ENCODE measurements at places on chromosomes 6 and 20.

DNA sequence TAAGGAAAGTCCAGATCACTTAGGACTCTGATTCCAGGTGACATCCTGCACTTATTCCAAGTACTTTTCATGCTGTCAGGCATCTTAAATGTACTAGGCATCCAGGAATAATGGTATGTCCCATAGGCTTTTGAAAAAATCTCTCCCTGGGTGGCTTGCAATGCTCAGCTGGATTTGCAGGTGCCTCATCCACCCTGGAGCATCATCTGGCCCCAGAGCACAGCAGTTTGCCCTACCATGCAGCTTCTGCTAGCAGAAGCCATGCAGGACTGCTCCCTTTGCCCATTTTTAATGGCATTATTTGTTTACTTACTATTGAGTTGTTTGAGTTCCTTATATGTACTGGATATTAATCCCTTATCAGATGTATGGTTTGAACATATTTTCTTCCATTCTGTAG, 45.2 kb downstream of the DZANK1 start:
- DNase-seq, result no peak

DNA sequence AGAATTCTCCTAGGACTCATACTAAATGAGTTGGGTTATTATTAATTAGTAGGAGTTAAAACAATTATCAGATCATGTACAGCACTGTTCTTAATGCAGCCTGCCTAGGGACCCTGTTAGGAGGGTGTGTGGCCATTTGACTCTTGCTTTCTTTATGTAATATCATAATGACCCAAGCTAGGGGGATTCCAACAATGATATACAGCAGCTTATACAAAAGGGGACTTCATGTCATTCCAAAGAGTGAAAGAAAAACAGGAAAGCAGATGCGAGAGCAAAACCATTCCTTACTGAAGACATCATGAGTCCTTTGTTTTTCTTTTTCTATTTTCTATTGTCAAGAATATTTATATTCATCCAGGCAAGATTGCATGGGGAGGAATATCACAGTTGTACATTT, 455.2 kb downstream of the PLCB1 start:
- no peak for DNase-seq

GRCh38 chr20:21513881-21514540, at the start of gene NKX2-2:
TSS of gene NKX2-2 (minus strand) at chr20:21514064. CDS start at chr20:21513669, 395 bp downstream.
- no peak for DNase-seq

DNA sequence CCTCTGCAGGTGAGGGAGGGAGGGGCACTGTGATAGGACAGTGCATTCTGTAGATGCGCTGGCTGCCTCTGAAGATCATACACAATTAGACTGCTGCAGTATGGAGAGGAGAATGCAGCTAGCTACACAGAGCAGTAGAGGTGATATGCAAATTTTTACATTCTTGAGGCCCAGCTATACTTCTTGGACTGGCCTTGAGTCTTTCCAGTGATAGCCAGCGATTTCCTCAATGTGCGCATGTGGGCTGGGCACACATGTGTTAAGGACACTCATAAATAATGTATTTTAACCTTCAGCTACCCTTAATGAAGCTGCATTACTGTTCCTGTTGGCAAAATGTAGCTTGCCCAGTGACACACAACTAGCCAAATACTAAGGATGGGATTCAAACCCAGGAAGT, 19.0 kb downstream of the TTPAL start:
- no peak for DNase-seq

- DNase-seq, result no peak
Observed at GRCh38 chr6:51743999-51744398, 343.4 kb downstream of the PKHD1 start.

- no peak for DNase-seq
Observed at GRCh38 chr6:106056746-106057390, 29.3 kb upstream of the PRDM1 start.

- no peak for DNase-seq
Observed at GRCh38 chr6:87600576-87600975, 10.6 kb downstream of the ORC3 start.

DNA sequence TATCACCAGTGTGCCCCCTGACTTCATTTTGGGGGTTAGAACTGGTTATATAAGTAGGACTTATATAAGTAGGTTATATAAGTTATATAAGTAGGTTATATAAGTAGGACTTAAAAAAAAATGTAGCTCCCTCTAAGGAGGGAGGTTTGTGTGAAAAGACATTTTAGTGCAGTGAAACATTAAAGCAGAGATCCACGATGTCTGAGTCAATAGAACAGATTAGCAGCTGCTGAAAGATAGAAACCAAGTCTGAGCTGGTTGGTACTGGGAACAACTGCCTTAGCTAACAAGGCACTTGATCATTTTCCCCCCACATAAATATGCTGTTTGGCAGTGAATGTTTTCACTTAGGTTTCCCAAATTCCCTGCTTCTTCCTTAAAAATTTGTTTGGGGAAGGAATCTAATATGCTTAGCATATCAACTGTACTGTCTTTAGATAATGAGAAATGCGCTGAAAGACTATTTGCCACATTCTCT, 2.1 kb upstream of the RPS12 start:
- DNase-seq, result no peak

- DNase-seq, result no peak
Observed at GRCh38 chr6:130288065-130288464, 65.3 kb upstream of the SAMD3 start.

- DNase-seq, result no peak
Observed at GRCh38 chr6:38716825-38717224, 1.7 kb downstream of the DNAH8 start.

DNA sequence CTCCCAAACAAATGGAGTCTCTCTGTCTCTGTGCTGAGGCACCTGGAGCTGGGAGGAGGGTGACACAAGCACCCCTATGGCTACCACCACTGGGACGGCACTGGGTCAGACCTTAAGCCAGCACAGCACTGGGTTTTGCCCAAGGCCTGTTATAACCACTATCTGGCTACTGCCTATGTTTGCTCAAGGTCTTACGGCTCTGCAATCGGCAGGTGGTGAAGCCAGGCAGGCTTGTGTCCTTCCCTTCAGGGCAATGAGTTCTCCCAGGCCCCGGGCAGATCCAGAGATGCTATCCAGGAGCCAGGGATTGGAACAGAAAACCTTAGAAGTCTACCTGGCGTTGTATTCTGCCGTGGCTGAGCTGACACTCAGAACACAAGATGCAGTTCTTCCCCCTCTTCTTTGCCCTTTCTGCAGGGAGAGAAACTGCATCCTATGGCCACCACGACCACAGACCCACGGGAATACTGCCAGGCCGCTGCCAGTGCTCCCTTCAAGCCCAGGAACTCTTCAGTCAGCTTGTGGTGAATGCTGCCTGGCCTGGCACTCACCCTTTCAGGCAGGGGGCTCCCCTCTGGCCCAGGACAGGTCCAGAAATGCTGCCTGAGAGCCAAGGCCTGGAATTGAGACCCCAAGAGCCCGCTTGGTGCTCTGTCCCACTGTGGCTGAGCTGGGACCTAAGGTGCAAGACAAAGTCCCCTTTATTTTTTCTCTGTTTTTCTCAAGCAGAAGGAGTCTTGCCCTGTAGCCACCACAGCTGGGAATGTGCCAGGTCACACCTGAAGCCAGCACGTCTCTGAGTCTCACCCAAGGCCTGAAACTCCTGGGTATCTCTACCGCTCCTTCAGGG, 67.0 kb upstream of the FRMD1 start:
- DNase-seq, result no peak

- DNase-seq, result no peak
Observed at GRCh38 chr20:14341801-14342200, 4.4 kb upstream of the FLRT3 start.

DNA sequence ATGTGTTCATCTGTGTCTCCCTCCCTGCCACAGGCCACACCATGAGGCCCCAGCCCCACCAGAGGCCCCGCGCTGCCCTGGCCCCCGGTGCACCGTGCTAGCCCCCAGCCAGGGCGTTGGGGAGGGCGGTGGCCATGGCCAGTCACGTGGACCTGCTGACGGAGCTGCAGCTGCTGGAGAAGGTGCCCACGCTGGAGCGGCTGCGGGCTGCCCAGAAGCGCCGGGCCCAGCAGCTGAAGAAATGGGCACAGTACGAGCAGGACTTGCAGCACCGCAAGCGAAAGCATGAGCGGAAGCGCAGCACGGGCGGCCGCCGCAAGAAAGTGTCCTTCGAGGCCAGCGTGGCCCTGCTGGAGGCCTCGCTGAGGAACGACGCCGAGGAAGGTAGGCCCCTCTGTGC, 30.3 kb downstream of the PPP1R16B start:
- DNase-seq, result no peak

- no peak for DNase-seq
Observed at GRCh38 chr20:25230166-25230831, 17.6 kb upstream of the PYGB start.

DNA sequence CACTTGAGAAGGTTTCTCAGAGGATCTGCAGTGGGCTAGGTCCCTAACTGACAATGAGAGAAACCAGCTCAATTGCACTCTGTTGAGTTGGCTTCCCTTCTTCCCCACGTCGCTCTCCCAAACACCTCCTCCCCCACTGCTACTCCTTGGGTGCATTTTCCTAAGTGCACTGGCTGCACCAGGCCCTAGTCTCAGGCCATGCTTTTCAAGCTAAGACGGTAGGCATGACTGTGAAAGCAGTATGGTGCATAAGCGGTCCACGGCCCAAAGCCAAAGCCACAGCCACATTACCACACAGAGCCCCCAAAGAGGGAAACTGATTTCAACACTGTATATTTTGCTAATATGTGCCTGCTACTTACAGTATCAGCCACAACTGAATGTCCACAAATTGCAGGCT, 62.1 kb upstream of the RBM24 start:
- DNase-seq, result no peak

DNA sequence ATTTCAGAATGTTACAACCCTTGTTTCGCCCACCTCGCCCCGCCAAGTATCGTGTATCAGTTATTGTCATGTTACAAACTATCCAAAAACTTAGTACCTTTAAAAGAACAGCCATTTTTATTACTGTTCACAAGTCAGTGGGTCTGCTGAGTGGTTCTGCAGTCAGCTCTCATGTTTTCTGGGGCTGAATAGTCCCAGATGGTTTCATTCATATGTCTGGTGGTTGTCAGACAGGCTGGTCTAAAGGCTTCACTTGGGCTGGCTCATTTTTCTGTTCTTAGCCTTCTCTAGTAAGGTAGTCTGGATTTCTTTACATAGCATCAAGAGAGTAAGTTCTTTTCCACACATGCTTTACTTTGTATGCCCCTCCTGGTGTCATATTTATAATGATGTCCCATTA, 8.6 kb downstream of the ZNF292 start:
- DNase-seq, result no peak
